Pancreas (tissue), 10 donors: ENCODE measurements at places on chromosomes 4 and X. TPM values are rescaled to one million over a fixed set of nuclear protein-coding genes. Genes with fewer than 3 reads are reported as not detected.

GRCh38 chr4:164304101-164304639 is 449.8 kb upstream of the SMIM31 start:
- DNase-seq: no peak

DNA sequence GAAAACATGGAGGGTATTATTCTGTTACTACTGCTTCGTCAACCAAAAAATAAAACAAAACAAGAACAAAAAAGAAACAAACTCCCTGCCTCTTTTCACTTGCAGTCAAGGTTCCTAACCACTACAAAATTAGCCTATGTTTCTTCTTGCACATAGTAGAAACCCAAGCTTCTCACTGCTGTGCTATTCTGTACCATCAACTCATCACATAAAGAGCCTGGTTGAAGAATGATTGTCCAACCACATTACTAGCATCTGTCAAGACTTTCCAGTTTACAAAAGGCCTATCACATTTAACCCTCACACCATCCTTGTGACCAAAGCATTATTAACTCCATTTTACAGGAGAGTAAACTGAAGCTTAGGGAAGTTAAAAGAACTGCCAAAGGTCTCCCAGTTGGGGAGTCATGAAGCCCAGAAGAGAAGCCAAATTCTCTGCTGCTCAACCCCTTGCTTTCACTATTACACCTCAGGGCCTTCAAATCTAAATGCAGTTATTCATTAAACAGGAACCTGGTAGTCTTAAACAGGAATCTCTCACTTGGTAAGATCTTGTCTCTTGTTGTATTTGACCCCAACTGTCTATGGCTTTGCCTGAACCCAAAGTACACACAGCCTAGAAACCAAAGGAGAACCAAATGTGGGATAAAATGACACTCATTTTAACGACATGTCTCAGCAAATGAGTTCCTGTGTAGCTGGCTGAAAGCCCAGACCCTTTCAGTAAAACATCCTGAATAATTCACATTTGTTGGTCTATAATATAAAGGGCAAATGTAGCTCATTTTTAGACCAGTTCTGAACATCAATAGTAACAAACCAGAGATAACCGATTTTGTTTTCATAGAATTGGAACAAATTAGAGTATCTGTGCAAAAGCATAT is 8.6 kb downstream of the F9 start:
- DNase-seq: no peak

DNA sequence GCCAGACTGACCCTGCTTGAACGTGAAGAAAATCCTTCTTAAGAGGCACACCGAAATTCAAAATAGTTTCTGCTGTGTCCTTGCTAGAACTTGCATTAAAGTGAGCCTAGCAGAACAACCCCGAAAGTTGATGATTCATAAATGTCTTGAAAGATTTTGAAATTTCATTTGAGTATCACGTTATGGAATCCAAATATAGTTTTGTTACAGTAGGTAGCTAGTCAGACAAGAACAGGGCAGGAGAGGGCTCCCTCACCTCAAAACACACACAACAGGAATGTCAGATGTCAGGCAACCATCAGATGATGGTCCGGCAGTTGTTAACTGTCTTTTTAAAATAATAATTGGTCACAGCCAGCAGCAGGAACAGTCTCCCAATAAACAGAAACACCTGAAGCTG is 259.6 kb upstream of the GNPDA2 start:
- no peak for DNase-seq

Gene KCNIP4
- total RNA-seq: not detected

Gene CSAG1
- total RNA-seq: not detected

- no peak for DNase-seq
Measured at GRCh38 chrX:56794404-56795230, 65.6 kb downstream of the NBDY start.
